ENCODE measurements at places on chromosomes 12 and 14.
A peak's percentile ranks its signal among the peaks of the same experiment; 100 is the strongest.

DNA sequence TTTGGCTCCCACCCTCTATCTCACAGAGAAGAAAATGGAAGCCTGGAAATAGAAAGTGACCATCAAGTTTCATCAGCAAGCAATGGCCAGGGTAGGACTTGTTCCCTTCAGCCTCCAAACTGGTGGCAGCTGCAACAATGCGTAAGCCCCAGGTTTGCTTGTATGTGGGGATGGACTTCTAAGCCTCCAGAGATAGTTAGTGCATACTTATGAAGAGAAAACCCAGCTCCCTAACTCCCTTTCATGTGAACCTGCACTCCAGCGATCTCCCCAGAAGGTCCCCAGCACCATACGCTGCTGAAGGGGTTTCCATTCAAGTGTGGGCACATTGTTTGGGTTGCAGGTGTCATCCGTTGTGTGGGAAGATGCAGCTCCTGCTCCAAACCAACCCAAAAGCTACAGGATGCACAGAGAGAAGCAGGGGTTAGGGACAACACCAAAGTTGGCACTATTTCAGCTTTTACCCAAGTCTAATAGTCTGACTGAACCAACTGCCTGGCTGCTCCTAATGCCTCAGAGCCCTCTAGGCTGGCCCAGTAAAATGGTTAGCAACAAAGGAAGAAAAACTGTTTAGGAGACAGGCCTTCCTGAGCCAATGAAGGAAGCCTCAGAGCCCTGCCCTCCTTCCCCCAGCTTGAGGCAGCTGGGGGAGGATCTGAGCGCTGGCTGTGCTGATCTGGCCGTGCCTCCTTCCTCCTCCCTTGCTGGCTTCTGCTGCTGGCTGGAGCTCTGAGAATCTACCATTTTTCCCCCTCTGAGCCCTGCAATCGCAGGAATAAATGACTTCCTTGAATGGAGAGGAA, 12.3 kb downstream of the ZFP36L1 start:
- peak; percentile 88 for DNase-seq

GRCh38 chr12:78820946-78821345, 43.6 kb upstream of the SYT1 start:
- no peak for DNase-seq

DNA sequence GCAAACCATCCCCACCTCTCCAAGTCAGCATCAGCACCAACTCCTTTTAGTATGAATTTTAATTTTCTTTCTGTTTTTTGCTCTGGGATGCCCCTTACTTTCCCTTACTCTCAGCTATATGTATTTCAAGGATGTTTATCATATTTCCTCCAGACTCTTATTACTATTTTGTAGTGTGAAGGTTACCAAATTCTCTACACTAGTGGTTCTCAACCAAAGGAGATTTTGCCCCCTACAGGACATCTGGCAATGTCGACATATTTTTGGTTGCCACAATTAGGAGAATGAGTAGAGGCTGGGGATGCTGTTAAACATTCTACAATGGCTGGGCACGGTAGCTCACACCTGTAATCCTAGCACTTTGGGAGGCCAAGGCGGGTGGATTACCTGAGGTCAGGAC, 29.1 kb upstream of the SOS2 start:
- no peak for DNase-seq

GRCh38 chr12:19490908-19491307, 51.6 kb downstream of the AEBP2 start:
- DNase-seq, result no peak

DNA sequence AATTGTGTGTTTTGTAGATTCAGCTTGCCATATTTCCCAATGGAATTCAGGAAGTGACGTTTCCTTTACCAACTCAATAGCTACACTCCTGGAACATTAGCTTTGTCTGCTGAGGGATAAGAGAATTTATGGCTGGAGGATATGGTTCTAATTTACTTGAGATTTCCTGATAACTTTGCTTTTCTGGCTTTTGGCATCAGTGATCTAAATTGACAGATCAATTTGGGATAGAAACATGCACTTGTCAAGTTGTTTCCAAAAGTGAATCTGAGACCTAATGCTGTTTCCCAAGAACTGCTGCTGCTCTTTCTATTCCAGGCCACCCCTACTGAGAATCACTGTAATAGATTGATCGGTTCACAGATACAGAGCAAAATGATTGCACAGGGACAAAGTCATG, 43.2 kb downstream of the MGAT4C start:
- no peak for DNase-seq

GRCh38 chr12:103640410-103640809, 53.3 kb downstream of the STAB2 start:
- DNase-seq, result no peak

DNA sequence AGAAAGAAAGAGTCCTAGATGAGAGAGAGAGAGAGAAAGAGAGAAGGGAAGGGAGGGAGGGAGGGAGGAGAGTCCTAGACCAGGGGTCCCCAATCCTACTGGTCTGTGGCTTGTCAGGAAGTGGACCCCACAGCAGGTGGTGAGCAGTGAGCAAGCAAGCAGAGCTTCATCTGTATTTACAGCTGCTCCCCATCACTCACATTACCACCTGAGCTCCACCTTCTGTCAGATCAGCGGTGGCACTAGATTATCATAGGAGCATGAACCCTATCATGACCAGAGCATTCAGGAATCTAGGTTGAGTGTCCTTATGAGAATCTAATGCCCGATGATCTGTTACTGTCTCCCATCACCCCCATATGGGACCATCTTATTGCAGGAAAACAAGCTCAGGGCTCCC, 39.2 kb upstream of the AMN1 start:
- no peak for DNase-seq

GRCh38 chr12:94768398-94769046, 118.2 kb upstream of the TMCC3 start:
- no peak for DNase-seq

GRCh38 chr12:91937009-91937408, 208.6 kb downstream of the BTG1 start:
- no peak for DNase-seq

GRCh38 chr12:104462931-104463339, 6.2 kb downstream of the CHST11 start:
- peak; percentile 69 for DNase-seq

- DNase-seq, result no peak
Observed at GRCh38 chr12:119060847-119061796, 79.8 kb downstream of the SRRM4 start.
